ENCODE measurements at places on chromosomes 7 and 10.
A peak's percentile ranks its signal among the peaks of the same experiment; 100 is the strongest.

DNA sequence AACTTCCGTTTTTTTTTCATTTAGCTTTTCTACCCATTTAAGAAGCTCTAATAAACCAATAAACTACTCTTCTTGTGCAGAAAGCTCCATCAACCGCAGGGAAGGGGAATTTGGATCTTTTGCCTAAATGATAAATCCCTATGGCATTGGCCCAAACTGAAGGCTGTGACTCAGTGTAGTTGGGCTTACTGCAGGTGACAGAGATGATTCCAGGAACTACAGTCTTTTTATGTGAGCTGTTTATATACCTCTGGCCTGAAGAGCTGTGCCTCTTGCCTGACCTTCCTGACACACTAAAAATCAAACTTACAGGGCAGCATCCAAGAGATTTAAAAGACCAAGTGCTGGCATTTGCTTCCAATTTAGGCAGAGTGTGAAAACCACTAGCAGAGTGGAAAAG is 25.2 kb downstream of the ABCB1 start:
- no peaks in the 10 kb centered on the region for H3K4me1 ChIP-seq
- H3K4me3 ChIP-seq, result no peak overlapping the region
- no peaks in the 10 kb centered on the region for H3K27me3 ChIP-seq
- DNase-seq, result no peak
- no peaks in the 10 kb centered on the region for H3K36me3 ChIP-seq
- no peak overlapping the region for H3K27ac ChIP-seq

DNA sequence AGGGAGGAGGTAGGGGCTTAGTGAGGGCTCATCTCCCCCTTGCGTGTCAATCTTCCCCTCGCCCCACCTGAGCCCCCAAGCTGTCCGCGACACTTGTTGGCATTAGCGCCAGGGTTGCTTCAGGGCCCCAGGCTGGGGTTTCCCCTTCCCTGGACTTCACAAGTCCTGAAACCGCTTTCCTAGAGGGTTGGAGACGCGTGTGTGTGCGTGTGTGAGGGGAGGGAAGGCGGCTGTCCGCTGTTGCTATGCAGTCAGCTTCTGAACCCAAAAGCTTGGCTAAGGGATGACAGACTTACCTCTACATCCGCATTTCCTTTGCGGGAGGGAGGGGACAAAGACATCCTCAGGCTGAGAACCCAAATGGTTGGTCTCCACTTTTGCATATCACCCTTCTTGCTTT is 803 bp downstream of the GOLGA7B start:
- no peak for DNase-seq
- peaks cover 30% of the 10 kb centered on the region for H3K27me3 ChIP-seq
- H3K36me3 ChIP-seq, result no peaks in the 10 kb centered on the region
- H3K4me3 ChIP-seq, result peak overlapping the region; percentile 72

DNA sequence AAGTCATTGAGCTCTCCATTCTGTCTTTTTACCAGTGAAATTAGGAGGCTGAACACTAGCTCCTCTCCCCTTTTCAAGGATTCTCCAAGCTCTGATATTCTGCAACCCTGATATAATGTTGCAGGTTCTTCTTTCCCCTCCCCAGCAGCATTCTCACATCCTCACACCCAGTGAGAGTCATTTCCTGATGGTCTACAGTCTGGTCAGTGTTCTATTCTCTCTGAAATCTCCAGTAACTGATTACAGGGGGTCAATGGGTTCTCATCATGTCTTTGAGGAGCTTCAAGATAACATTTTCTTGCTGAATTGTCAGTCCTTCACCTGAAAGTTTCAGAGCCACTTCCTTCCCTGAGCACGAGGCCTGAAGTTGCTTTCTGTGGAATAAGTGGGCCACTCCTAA is 299.4 kb downstream of the PTEN start:
- H3K4me3 ChIP-seq, result no peak overlapping the region
- DNase-seq, result no peak
- no peaks in the 10 kb centered on the region for H3K36me3 ChIP-seq
- peaks cover 18% of the 10 kb centered on the region for H3K4me1 ChIP-seq
- H3K27me3 ChIP-seq, result no peaks in the 10 kb centered on the region

DNA sequence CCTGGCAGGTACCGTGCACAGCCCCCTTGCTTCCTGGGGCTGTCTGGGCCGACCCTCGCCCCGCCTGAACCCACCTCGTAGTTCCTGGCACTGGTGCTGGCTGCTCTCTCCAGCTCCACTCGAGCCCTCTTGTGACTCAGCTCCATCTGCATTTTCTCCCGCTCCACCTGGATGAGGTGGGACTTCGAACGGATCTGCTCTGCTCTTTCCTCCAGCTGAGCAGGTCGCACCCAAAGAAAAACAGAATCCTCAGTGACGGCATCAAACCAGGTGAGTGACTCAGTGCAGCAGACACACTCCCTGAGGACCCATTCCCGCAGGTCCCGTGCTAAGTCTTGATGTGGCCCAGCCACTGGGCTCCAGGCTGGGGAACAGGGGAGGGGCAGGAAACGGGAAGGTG is 7.4 kb downstream of the MAD1L1 start:
- peaks cover 10% of the 10 kb centered on the region for H3K4me1 ChIP-seq
- no peak overlapping the region for H3K4me3 ChIP-seq
- peaks cover 39% of the 10 kb centered on the region for H3K36me3 ChIP-seq
- H3K27ac ChIP-seq, result peak overlapping the region; percentile 61

DNA sequence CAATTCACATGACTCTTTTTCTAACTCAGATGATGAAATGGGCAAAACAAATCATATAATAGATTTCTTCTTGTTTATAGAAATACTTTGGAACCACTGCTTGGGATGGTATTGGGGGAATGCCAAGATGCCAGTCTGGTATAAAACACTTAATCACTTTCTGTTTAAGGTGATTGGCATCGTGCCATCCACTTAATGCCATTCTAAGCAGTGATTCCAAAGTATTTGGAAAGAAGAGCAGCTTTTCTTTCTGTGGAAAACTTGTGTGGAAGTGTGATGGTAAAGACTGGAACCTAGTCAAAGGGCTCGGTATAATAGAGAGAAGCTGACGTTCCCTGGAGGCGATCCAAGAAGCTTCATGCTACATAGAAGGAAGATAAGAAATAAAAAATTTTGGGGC is 120.6 kb downstream of the TMEM26 start:
- no peak overlapping the region for H3K27ac ChIP-seq
- DNase-seq, result no peak
- no peaks in the 10 kb centered on the region for H3K36me3 ChIP-seq
- H3K4me1 ChIP-seq, result no peaks in the 10 kb centered on the region

GRCh38 chr10:50982989-50983388 is 91.3 kb upstream of the PRKG1 start:
- no peak overlapping the region for H3K4me3 ChIP-seq
- H3K4me1 ChIP-seq, result no peaks in the 10 kb centered on the region
- no peaks in the 10 kb centered on the region for H3K27me3 ChIP-seq
- no peaks in the 10 kb centered on the region for H3K36me3 ChIP-seq

DNA sequence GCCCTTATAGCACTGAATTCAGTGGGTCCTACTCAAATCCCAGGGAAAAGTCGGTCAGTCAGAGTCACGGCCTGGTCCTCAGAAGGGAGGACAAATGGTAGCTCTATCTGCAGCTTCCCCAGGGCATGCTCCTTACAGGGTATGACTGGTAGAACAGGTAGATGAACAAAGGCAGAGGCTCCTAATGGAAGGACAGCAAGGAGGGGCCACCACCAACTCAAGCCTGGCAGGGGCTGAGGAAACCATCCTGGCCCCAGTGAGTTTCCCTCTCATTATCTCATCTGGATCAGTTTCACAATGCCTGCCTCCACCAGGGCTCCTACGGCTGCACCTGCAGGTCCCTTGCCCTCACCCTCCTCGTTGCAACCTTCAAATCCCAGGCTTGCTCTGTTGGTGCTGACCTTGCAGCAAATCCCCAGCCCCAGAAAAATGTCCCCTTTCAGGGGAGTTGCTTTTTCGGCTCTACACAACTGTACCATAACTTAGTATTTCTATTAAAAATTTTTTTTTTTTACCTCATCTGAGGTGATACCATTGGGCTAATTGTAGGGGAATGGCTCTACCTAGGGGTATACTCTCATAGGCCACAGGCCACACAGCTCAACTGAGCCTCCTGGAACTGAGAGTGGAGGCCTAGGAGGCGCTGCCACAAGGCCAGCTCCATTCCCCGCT is 2.4 kb upstream of the MYO1G start:
- H3K27ac ChIP-seq, result peak overlapping the region; percentile 57
- H3K36me3 ChIP-seq, result peaks cover 32% of the 10 kb centered on the region
- peak; percentile 47 for DNase-seq
- no peaks in the 10 kb centered on the region for H3K27me3 ChIP-seq

Measured in suprapubic skin (tissue), 4 donors.